NK-92 treated with Interleukin-12 subunit alpha and Interleukin-12 subunit beta, amount 100 ng/mL, for 24 hours (cell line): ENCODE measurements at places on chromosomes 1 and 21.

DNA sequence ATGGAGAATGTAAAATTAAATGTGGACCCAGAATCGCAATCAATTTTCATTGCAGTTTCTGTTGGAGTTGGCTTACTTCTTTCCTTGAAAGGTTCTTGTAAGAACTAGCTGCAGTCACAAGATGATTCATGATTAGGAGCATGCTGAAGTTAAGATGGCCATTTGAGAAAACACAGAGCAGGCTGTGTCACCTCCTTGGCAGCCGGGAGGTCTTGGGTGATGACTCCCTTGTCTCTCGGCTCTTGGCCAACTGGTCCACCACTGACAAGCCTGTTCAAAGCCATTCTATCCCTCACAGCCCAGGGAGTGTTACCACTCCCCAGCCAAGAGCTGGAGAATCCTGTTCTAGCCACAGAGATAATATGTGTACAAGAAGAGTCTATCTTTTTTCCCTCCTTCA is 40.6 kb downstream of the OPTC start:
- no peak for DNase-seq

- no peak for DNase-seq
Observed at GRCh38 chr1:35600593-35600992, 27.5 kb downstream of the TFAP2E start.

DNA sequence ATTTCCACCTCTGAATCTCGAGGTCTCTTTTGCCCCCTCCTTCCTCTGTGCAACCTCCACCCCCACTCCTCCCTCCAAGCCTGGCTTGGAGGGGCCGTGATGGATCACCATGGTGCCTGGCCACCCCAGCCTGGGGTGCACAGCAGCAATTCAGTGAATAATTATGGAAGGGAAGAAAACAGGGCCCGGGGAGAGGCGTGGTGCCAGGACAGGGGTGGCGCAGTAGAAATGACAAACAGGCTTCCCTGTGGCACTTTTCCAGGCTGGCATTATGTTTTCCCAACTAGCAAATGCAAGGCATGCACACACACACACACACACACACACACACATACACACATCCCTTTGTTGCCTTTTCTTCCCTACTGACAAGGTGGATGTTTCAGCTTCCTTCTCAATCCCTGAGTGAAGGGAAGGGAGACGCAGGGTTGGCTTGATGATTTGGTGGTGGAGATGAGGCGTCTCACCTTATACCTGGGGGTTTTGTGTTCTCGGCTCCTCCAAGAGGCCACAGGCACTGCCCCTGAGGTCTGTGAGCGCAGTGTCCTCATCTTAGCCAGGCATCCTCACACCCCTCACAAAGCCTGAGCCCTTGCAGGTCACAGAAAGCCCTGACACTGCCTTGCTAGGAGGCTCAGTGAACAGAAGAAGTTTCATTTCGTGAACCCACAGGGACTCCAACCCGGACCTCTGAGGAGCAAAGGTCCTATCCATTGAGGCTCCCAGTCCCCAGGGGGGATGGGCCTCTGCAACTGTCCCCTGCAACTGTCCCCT is 215.8 kb downstream of the MATN1 start:
- no peak for DNase-seq

GRCh38 chr1:67332653-67333529 is 25.2 kb downstream of the IL12RB2 start:
- no peak for DNase-seq

DNA sequence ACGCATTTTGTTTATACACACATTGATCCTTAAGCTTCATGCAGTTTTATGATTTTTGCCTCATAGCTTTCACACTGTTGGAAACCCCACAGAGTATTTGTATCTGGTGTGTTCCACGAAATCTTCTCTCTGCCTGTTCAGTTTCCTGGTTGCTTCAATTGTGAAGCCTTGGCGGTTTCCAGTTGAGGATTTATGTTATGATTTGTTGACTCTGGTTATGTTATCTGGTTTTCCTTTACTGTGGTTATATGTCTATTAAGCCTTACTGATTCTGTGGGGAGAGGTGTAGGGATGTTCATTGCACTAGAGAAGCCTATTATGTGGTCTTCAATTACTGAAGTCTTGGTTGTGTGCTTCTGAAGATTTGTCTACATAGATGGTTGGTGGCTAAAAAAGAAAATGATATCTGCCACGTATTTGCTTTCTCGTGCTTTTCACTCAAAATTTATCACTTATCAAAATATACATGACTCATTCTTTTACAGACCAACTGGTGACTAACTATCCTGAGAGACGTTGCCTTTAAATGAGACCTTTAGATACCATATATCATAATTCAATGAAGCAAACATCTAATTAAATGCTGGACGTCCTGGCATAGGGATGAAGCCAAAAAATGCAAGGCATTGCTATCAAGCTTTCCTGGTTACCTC is 488.0 kb upstream of the B3GALT2 start:
- DNase-seq, result no peak

GRCh38 chr1:20626524-20626923 is 6.7 kb upstream of the PINK1 start:
- DNase-seq, result no peak

DNA sequence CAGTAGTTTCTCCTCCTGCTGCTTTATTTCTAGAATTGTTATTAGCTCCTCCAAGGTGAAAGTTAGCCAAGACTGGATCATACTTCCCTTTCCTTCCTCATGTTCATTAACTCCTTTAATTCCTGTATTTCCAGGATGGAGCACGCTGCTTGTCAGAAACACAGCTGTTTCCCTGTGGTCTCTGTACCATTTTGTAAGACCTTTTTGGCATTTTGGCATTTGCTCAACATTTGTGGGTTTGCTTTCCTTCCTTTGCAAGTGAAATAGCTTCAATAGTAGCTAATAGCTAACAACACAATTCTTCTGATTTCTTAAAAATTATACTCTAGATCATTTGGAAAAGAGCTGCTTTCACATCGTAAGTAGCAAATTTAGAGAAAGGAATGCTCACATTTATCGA is 44.3 kb upstream of the HPDL start:
- DNase-seq, result no peak

DNA sequence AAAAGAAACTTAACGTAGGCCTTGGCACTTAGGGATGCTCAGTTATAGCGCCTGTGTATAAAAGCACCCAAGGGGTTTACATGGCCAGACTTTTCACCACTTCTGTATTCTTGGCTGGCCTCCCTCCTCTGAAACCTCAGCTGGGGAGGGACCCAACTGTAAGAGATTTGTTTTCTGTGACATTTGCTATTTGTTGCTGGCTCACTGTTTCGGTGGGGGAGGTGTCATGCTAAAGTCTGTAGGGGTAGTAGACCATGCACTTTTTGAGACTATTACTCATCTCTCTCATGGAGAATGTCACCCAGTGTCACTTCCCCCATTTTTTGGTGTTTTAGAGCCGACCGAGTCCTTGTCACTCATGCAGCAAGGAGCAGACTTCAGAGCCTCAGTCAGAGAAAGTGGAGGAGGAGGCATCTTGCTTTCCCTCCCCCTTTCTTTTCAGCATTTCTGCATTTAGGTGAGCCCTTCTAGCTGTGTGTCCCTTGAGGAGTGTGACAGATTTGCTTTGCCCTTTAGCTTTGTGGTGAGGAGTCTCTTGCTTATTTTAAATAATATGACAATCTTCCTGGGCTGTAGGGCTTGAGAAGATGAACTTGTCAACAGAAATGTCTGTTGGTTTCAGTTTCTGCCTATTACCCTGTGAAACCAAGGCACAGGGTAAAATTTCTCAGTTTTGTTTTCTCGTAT is 160.1 kb downstream of the FASLG start:
- DNase-seq, result peak; percentile 44

DNA sequence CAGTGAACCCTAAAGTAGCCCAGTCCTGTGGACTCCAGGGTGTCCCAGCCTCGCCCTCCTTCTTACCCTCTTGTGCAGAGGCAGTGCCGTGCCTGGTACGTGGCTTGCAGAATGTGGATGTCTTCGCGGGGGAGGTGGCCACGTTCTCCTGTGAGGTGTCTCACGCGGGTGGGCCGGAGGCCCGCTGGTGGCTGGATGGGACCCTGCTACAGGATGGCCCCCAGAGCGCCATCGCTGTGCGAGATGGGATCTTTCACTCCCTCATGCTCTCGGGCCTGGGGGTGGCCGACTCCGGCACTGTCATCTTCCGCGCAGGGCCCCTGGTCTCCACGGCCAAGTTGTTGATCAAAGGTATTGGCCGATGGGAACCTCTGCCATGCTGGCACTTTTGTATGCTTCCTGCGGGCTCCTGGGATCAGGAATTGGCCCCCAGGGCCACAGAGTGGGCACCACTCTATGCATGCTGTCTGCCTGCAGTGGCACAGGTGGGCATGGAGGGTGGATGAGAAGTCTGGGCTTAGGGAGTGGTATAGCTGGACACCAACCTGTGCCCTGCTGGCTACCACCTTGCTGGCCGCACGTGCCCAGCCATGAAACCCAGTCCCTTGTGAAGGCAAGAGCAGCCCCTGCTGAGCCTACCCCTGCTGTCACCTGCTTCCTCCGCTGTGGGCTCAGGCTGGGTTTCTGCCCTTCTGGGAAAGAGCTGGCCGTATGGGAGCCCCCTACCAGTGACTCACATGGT is 92.9 kb downstream of the TRIM11 start:
- no peak for DNase-seq

- no peak for DNase-seq
Observed at GRCh38 chr1:91732291-91733107, 153.5 kb downstream of the TGFBR3 start.

DNA sequence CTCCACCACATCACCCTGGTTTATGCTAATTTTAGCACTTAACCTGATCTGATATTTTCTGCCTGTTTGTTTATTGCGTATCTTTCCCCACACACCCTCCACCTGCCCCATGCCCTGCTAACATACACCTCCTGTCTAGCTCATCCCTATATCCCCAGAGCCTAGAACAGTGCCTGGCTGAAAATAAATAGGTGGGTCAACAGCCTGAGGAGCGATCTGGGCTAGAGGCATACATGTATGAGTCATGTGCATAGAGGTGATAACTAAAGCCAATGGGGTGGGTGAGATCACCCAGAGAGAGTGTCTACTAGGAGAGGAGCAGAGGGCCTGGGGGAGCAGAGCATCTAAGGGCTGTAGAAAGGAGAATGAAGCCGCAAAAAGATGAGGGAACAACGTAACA is 2.7 kb downstream of the HTR1D start:
- no peak for DNase-seq

GRCh38 chr1:225480825-225481434 is 53.1 kb upstream of the LBR start:
- DNase-seq, result no peak
